ENCODE measurements at places on chromosomes 11 and 22.
A peak's percentile ranks its signal among the peaks of the same experiment; 100 is the strongest.

- no peak for DNase-seq
Measured at GRCh38 chr11:66014804-66015453, 3.1 kb downstream of the CST6 start.

GRCh38 chr22:41250127-41250526 lies 9.4 kb upstream of the CHADL start:
- no peak for DNase-seq

- no peak for DNase-seq
Measured at GRCh38 chr11:5891216-5891800, 1.7 kb upstream of the OR52E5 start.

GRCh38 chr11:35012467-35013191 lies 96.2 kb downstream of the PDHX start:
- DNase-seq, result no peak

DNA sequence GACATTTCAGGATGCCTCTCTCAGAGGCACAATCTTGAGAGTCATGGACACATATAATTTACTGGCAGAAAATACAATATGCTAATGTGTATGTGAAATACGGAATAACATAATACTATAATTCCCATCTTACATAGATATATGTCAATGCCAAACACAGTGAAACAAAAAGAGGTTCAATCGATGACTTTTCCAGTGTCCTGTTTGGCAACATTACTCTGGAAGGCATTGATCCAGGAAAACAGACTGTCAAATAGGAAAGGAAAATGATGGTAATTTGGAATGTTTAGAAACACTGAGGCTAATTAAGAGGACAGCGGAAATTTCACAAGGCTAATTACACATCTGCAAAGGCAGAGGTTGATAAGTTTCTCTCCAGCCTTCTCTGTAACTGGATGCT lies 942.3 kb downstream of the LRRC4C start:
- no peak for DNase-seq

- no peak for DNase-seq
Measured at GRCh38 chr22:41471568-41471967, 2.7 kb downstream of the ACO2 start.

- peak; percentile 5 for DNase-seq
Measured at GRCh38 chr11:134515081-134515960, 103.3 kb upstream of the B3GAT1 start.

DNA sequence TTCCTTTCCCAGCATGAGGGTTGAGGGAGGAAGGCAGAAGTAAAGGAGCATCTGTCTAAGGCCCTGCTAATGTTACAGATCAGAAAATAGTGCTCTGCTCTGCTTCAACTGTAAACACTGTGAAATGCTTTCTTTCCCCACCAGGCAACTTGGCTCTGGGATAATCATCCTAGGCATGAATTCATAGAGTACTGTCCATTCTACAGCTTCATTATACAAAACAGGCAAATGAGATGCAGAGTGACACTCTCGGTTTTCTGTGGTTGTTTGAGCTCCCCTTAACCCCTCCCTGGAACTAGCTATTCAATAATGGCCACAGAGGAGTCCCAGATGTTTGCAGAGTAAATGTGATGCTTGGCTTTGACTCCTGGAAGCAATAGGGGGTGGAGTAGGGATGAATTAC lies 184.3 kb upstream of the CTSC start:
- no peak for DNase-seq

DNA sequence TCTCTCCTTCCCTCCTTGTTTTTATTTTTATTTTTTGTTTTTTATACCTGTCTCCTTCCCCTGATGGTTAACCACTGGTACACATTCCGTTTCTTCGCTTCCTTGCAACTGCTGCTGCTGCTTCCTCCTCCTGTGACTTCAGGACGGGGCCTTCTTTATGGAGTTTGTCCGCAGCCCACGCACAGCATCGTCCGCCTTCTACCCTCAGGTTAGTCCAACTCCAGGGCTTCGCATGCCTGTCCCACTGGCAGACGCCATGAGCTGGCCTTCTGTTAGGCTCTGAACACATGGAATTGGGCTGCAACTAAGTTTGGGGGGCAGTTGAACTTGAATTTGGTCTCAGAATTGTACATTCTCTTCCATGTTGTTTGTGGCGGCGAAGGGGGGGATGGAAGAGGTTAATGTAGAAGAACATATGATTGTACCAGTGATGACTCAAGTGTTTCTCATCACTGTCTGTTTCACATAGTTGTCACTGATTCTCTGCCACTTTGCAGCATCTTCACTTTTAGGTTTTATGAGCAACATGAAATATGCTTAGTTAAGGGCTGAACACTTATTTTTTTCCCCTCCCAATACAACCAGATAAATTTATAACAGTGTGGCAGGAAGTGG lies 83.0 kb upstream of the YWHAH start:
- no peak for DNase-seq

- no peak for DNase-seq
Measured at GRCh38 chr11:11845551-11845950, 3.8 kb downstream of the USP47 start.

GRCh38 chr22:35205961-35206360 lies 51.3 kb upstream of the HMGXB4 start:
- no peak for DNase-seq

- DNase-seq, result no peak
Measured at GRCh38 chr11:134558916-134559601, 147.0 kb upstream of the B3GAT1 start.

DNA sequence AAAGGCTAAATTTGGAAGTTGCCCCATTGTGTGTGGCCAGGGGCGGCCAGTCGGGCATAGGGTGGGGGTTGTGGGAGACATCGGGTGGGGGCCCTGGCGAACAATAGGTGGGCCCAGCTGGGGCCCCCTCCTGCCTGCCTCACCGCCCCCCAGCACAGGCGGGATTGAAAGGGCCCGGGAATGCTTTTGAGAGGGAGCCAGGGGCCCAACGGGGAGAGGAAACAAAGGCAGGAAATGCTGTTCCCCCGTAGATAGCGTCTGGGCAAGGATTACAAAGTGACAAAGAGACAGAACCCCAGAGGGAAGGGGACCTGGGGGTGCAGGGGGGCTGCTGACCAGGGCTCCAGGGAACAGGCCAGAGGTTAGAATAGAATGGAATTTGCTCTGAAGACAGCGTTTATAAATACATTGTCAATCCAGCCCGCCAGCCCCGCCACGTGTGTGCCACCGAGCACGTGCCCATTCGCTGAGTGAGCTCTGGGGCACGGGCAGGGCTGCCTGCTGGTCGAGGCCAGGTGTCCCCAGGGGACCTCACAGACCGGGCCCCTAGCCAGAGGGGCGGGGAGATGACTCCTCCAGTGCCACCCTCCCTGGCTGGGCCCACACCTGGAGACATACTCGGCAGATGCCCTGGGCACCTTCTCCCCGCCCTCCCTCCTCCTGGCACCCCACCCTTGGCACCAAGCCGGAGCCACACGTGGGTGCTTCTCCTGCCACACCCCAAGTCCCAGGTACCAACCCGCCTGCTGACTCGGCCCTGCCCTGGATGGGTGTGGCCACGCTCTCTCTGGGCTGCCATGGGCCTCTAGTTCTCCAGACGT lies 9.7 kb downstream of the PDGFB start:
- DNase-seq, result no peak

DNA sequence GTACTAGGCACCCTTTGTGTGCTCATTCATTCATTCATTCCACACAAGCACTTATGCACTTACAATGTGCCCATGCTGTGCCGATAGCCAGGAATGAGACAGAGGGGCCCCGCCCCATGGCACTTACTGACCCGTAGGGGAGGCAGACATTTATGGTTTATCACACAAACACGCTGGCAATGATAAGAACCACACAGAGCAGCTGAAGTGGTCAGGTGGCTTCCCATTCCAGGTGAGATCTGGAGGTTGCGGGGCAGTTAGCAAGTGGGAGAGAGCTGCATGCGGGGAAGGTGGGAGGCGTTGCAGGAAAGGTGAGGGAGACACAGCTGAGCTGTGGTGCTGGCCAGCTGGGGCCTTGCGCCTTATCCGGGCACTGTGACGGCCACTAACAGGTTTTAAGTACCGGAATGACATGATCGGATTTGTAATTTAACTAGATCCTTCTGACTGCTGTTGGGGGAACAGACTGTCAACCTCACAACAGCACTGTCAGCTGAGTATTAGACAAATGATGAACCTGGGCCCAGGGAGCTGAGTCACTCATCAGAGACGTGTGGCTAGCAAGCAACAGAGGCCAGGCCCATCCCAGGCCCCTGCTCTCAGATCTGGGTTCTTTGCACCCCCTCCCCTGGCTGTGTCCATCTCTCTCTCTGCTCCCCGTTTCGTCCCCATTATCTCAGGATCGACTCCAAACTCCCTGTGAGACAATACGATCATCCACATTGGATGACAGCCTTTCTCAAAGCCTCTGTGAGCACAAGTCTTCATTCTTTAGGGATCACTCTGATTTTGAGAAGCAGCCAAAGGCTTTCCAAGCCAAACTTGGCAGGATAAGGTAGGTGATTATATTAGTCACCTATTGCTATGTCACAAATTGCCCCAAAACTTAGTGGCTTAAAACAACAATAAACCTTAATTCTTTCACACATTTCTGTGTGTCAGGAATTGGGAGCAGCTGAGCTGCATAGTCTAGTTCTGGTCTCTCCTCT lies 28.4 kb downstream of the RASD2 start:
- DNase-seq, result peak; percentile 79

GRCh38 chr11:76835928-76836612 lies 24.6 kb upstream of the ACER3 start:
- no peak for DNase-seq

- no peak for DNase-seq
Measured at GRCh38 chr11:78219493-78220217, 30.9 kb downstream of the USP35 start.

GRCh38 chr22:44383652-44384562 lies 71.2 kb upstream of the SHISAL1 start:
- no peak for DNase-seq

Measured in WERI-Rb-1 (cell line).